ENCODE measurements at places on chromosomes 5 and 9.

GRCh38 chr5:18992264-18992663, 995.7 kb downstream of the CDH18 start:
- DNase-seq, result no peak

GRCh38 chr9:97553141-97553540, 51.7 kb downstream of the TMOD1 start:
- no peak for DNase-seq

DNA sequence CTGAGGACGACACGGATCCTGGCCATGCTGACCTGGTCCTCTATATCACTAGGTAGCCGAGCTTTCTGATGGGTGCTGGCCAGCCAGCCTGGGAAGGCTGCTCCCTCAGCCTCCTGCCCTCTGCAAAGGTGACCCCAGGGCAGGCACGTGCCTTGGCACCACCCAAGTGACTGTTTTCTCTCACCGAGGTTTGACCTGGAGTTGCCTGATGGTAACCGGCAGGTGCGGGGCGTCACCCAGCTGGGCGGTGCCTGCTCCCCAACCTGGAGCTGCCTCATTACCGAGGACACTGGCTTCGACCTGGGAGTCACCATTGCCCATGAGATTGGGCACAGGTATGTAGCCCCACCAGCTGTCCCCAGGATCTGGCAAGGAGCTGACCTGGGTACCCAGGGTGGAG, 3.8 kb downstream of the ADAMTS13 start:
- no peak for DNase-seq

DNA sequence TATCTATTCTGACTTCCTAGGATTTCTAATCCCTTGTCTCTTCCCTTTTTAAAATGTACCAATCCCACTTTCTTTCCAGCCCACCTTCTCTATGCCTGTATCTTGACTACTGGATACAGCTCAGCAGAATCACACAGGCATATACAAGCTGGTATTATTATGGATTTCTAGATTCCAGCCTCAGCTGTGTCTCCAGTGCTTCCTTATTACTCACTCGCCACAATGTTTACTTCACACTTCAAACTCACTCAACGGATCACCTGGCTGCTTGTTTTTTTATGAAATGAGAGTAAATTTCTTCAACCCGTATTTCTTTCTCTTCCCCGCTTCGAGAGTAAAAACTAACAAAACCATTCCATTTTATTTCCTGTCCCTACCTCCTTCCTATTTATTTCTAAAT, 38.8 kb downstream of the CWC27 start:
- DNase-seq, result no peak

DNA sequence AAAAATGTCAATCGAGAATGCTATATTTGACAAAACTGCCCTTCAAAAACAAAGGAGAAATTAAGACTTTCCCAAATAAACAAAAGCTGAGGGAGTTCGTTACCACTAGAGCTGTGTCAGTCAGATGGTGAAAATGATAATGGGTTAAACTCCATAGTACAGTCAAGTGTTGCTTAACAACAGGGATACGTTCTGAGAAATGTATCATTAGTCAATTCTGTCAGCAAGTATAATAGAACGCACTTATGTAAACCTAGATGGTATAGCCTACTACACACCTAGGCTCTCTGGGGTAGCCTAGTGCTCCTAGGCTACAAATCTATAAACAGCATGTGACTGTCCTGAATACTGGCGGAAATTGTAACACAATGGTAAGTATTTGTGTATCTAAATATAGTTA, 138.7 kb downstream of the DRD1 start:
- DNase-seq, result no peak

DNA sequence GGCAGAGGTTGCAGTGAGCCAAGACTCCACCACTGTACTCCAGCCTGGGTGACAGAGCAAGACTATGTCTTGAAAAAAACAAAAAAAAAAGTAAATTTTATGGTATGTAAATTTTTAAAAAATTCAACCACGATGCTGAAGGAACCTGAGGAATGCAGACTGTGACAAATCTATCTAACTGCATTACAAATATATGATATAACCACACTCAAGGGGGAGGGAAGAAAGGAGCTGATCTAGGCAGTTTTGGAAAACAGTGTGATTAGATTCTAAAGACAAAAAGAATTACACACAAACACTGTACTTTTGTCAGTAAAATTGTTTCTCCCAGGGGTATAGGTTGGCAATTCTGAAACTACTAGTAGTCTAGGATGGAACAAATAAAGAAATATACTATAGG, 17.0 kb downstream of the LARS1 start:
- no peak for DNase-seq

GRCh38 chr9:91882627-91883026, 67.4 kb downstream of the ROR2 start:
- no peak for DNase-seq

- DNase-seq, result no peak
Measured at GRCh38 chr5:150304481-150305081, 1.9 kb upstream of the ARSI start.

GRCh38 chr5:86118542-86118941, 499.2 kb upstream of the COX7C start:
- DNase-seq, result no peak

- DNase-seq, result no peak
Measured at GRCh38 chr9:107807183-107807582, 317.6 kb upstream of the KLF4 start.

DNA sequence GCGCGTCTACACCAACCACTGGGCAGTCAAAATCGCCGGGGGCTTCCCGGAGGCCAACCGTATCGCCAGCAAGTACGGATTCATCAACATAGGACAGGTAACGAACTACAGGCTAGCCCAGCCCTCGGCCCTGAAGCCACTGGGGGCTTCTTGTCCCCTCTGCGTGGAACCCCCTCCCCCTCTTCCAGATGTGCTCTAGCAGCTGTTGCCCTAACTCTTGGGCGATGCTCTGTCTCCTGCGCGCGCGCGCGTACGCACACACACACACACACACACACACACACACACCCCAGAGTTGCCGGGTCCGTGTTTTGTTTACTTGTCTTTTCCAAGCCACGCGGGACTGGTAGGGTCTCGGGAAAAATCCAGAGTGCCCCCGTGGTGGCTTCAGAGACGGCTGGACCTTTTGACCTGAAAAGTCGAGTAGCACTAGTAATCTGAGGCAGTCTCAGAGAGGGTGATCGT, 836 bp downstream of the PCSK5 start:
- DNase-seq, result no peak

DNA sequence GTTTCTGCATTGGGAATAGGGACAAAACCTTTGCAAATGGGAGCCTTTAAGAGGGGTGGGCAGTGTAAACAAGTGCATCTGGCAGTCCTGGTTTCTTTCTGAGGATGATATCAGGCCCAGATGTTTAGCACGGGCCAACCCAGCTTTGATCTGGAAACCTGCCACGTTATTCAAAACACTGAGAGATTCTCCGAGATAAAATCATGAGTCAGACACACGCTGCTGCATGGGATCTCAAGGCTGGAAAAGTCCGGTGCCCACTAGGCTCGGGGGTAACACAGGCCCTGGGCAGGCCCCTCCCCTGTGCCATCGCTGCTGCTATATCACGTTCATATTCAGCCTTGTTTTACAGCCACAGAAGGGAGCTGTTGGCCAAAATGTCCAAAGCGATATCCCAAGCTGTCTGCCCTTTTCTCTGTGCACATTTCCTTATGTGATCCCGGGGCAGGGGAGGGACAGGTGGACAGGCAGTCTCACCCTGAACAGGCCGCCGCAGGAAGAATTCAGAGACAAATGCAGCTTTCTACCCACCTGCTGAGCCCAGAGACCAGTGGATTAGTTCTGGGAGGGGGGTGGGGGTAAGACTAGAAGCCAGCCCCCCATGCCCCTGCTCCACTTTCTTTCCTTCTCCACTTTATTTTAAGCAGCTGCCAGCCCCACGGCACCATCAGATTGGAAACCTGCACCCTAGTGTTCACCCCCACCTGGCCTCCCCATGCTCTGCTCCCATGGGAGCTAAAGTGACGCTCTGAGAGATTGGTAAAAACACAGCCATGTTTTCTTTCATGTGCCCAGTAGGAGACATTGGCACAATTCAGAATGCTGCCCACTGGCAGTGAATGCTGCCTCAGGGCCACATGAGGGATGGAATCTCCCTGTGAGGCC, 63.1 kb downstream of the TMOD1 start:
- no peak for DNase-seq

DNA sequence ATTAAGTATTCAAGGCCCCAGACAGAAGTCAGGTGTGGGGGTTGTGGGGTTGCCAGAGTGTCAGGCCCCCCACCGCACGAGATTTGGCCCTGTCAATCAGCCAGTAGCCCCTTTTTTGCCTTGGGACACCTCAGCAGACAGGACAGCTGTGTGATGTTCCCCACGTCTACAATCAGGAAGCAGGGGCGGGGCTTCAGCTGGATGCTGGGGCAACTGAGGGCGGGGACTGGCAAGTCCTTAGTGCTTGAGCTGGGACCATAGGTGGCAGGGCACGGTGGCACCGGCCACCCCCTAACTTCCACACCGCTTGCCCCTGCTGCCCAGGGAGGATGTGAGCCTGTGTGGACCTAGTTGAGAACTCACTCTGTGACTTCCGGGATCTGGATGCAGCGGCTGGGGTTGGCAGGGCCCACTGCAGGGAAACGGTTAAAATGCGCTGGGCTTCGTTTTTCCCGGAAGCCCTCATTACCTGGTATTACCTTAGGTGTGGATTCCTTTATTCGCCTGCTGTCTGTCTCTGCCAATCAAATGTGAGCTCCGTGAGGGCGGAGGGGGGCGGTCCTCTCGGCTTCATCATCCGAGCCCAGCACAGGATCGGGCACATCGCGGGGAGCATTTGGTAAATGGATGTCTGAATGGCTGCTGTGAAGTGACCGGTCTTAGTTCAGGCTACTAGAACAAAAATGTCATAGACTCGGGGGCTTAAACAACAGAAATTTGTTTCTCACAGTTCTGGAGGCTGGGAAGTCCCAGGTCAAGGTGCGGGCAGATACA, 7.5 kb upstream of the GTF3C5 start:
- no peak for DNase-seq

DNA sequence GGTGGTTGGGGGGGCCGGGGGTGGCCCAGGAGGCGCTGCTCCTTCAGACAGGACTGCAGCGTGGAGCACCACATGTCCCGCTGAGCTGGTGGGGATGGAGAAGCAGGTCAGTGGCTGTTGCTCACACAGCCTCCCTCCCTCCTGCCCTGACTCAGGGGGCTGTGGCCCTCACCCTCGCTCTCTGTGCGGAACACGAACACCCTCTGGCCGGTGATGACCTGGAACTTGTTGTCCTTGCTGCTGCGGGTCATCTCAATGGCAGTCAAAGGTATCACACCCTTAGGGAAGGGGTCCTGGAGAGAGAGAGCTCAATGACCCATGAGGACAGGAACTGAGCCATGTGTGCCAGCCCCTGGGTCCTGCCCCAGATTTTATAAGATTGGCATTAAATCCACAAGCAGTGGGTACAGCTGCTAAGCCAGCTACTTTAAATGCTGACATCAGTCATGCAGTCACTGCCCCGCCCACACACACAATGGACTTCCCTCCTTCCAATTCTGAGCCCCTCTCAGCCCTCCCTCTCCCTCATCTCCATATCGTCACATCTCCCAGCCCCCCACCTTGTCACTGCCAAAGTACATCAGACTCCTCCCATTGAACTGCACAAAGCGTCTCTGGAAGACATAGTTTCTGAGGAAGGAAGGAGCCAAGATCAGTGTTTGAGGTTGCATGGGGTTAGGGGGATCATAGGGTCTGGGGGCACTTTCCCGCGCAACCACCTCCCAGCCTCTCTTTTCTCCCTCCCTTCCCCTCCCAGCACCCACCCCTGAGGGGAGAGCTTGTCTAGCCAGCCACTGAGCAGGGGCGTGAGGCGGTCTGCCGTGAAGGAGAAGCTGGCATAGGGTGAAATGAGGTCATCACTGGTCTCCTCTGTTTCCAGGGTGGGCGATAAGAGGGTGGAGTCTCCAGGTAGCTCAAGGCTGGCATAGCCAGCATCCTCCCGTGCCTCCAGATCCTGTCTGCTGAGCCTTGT, 8.9 kb downstream of the ARAP3 start:
- no peak for DNase-seq

- DNase-seq, result no peak
Measured at GRCh38 chr5:180668835-180669596, 19.6 kb upstream of the FLT4 start.

Measured in cortex of kidney (tissue), 1 donor.